ENCODE measurements at places on chromosomes 16 and 17.

DNA sequence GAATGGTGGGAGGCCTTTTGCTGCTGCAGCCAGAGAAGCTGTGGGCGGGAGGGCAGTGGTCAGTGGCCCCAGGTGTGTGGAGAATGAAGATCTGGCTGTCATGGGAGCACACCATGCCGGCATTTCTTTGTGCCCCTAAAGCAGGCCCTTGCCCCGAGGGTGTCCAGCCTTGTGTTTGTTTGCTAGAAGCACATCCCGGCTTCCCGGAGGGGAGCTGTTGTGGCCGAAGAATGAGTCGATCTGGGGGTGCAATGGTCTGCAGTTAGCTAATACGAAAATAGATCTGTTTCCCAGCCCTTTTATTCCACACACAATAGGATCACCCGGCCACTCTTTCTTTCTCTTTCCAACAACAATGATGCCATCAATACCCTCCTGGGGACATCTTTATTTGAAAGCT, 228.8 kb downstream of the CBLN1 start:
- DNase-seq: no peak

DNA sequence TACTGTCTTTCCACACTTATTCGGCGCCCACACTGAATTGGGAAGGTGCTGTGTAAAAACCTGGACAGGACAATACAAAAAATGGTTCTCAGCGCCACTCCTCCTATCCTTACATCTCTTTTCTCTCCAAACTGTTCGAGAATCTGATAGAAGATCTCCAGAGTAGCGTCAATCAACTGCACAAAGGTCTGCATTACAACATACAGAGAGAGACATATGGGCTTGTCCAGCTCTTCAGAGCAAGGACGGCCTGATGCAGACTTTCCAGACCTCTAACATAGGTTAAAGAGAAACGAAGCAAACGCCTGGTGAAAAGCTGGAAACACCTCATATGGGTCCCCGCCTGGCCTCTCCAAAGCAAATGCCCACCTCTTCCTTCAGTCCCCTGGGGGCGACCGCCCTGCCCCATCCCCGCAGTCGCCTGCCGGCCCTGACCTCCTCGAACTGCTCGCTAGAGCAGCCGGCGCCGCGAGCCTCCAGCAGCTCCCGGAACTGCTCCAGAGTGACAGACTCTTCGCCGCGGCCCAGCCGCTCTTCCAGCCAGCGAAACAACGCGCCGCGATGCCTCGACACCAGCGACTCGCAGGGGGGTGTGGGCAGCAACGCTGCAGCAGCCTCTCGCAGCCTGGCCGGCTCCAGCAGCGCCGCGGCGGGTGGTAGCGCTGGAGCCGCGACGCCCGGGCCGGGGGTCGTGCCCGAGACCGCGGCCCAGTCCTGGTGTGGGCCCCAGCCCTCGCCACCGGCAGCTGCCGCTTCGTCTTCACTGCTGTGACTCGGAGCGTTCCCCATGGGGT, 526 bp downstream of the ZZEF1 start:
- no peak for DNase-seq

- no peak for DNase-seq
Observed at GRCh38 chr17:56982312-56982711, 4.4 kb downstream of the SCPEP1 start.

DNA sequence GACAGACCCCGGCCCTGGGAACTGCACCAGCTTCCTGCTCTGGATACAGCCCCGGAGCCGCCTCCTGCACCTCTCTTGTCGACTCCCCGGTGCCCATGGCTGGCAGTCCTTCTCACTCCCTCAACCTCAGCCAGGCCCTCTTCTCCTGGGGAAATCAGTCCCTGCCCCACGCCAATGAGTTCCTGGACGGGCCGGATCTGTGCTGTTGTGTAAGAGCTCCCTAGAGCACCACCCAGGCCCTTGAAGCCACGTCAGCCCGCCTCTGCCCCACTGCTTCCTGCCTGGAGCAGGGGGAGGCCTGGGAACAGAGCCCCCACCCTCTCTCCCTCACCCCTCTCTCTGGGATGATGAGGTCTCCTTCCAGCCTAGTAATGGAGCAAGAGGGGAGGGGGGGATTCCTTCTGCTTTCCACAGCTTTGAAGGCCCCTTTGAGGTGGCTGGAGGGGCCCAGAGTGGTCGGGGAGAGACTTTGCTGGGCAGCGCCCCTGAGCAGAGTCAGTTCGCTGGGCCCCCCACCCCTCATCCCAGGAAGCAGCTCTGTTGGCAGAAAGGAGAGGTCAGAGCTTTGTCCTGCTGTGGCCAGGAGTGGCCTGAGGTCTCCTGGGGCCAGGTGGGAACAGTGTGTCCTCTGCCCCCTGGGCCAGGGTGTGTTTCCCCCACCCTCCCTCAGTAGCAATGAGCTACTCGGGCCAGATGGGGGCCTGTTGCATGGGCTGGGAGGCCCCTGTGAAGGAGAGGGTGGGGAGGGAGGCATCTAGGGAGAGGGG, 3.8 kb downstream of the PRR29 start:
- DNase-seq: no peak

DNA sequence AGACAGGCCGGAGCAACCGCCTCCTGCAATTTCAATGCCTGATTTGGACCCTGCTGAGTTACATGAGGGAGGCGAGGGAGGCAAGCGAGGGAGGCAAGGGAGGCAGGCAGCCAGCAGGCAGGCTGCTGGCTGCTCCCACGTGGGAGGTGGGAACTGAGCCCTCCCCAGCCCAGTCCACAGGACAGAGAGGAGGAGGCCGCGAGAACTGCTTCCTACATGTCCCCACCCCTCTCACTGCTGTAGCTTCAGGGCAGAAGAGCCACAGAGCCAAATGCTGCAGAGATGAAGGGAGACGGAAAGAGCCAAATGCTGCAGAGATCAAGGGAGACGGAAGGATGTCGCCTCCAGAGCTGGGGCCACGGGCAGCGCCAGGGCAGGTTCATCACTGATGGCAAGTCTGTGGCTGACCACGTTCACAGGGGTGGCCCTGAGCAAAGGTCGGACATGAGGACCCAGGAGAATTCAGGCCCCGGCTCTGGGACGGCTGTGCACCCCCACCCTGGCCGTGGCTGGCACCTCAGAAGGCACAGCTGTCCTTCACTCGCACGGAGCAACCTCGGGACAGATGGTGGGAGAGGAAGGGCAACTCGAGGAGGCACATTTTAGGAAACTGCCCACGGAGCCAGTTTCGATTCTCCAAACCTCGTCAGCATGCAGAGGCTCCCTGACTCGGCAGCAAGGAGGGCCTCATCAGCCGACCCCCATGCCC, 21.5 kb downstream of the RPH3AL start:
- DNase-seq: no peak

GRCh38 chr17:73643001-73643851, 1.0 kb downstream of the SDK2 start:
- DNase-seq: no peak

GRCh38 chr17:42174126-42174783, 6.7 kb downstream of the KCNH4 start:
- DNase-seq: no peak

Measured in astrocyte of the cerebellum (primary cell).